Prostate gland (tissue), 2 donors: ENCODE measurements at places on chromosomes 16 and 17.
A peak's percentile ranks its signal among the peaks of the same experiment; 100 is the strongest.

DNA sequence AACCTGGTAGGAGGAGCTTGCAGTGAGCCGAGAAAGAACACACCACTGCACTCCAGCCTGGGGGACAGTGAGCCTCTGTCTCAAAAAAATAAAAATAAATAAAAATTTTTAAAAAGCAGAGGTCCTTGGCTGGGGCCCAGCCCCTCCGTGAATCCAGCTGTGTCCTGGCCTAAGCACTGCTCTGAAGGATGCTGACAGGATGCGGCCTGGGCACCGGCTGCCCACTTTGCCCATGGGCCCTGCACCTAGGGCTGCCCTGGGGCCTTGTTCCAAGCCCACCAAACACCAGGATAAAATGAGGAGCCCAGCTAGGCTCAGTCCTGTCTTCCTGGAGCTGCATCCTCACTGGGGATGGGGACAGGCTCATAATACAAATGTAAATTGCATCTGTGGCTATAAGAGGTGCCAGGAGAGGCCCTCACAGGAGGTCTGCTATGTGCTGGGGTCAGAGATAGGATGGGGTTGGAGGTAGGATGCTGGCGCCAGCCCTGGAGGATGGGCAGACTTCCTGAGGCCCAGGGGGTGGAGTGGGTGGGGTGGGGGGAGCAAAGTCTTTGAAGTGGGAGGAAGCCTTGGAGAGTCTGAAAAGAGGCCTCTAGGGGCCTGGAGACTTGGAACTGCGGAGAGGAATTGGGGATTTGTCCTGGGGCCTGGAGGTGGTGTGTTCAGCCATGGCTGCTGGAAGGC lies 6.2 kb downstream of the C16orf89 start:
- no peak for DNase-seq

GRCh38 chr16:57082664-57083063 lies 9.7 kb upstream of the CPNE2 start:
- no peak for DNase-seq

GRCh38 chr17:75228305-75228704 lies 22.8 kb downstream of the NUP85 start:
- peak; percentile 46 for DNase-seq

DNA sequence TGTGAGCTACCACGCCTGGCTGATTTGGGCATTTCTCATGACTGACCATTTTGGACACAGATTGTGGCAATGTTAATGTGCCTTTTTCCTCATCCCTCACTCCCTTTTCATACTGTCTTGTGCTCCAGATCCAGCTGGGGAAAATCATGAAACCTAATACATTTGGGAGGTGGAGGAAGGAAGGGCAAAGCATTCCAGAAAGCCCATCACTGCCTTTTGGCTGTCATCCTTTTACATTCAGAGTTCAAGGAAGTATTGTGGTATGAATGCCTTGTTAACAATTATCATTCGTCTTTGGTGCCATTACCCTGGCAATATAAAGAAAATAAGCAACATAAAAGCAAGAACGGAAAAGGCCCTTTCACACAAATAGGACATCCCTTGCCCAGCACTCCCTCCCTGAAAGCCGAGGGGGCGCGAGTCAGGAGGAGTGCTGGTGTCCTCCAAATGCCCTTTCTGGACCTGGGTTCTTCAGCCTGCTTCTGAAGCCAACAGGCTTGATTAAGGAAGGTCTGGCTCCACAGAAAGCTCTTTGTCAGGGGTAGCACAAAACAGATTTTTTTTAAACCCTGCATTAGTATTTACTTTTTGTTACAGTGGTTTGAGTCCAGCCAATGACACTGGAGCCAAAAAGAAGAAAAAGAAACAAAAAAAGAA lies 20.1 kb downstream of the NMT1 start:
- no peak for DNase-seq

DNA sequence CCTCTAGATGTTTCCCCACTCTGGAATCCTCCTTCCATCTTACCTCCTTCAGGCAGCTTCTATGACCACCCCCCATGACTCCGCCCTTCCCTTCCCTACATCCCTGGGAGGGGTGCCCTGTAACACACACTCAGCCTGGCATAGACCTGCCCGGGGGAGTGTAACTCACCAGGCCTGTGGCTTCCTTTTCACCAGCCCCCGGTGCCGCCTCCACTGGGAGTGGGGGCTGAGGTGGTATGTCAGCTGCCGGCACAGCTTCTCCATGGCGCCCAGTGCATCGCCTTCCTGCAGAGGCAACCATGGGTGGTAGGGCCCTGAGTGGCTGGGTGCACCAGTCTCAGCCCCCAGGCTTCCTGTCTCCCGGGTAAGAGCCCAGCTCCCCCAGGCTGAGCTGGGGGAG lies 32.3 kb downstream of the TRPV2 start:
- DNase-seq: no peak

DNA sequence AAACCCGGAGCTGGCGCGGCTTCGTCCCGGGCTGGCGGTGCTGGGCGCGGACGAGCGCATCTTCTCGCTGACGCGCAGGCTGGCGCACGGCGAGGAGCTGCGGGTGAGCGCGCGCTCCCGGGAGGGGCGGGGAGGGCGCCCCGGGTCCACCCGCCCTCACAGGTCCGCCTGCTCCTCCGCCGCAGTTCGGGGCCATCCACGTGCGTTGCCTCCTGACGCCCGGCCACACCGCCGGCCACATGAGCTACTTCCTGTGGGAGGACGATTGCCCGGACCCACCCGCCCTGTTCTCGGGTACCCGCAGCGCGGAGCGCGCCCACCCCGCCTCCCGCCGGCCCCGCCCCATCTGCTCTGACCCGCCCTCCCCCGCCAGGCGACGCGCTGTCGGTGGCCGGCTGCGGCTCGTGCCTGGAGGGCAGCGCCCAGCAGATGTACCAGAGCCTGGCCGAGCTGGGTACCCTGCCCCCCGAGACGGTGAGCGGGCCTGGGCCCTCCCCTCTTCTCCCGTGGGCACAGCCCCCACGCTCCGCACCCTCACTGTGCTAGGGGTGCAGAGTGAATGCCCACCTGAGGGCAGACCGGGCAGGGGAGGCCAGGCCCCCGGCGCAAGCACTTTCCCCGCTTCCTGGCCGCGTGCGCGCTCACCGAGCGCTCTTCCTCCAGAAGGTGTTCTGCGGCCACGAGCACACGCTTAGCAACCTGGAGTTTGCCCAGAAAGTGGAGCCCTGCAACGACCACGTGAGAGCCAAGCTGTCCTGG lies 1.4 kb downstream of the HAGHL start:
- peak; percentile 50 for DNase-seq

DNA sequence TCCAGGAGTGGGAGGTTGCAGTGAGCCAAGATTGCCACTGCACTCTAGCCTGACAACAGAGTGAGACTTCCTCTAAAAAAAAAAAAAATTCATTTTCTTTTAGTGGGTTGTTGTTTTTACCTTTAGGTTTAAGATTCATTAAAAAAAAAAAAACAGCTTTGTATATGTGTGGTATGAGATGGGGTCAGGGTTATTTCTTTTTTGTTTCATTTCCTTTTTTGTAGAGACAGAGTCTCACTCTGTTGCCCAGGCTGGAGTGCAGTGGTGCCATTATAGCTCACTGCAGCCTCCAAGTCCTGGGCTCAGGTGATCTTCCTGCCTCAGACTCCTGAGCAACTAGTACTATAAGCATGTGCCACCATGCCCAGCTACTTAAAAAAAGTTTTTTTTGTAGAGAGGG lies 47.0 kb downstream of the BCAS3 start:
- DNase-seq: no peak

DNA sequence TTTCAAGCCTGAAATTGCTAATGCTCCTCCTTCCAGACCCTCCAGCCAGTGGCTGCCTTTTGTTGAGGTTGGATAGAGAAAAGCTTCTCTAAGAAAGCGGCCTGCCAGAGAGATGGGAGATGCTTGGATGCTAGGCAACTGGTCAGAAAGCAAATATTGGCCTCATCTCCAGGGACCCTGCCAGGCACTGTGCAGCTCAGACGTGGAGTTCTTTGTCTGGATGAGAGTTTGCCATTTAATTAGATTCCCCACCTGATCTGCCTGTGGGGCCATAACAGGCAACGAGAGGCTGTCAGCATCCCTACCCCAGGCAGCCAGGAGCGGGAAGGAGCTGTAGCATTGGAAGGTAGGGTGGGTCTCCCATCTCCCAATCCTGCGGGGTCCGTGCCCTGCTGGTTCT lies 52.7 kb downstream of the ASIC2 start:
- DNase-seq: no peak

DNA sequence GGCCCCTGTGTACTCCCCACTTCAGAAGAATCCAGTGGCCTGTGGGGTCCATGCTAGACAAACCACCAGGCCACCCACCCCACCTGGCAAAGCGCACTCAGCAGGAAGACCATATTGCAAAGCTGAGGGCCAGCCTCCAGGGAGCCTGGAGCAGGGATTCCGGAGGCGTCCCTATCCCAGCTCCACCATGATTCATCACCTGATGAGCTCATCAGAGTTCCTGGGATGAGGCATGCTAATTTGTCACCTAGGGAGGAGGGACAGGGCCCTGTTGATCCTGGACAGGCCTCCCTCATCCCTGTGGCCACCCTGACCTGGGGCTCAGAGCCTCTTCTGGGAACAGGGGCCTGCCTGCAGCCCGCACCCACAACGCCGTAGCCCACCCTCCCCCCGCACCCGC lies 131.6 kb upstream of the PLCG2 start:
- no peak for DNase-seq

DNA sequence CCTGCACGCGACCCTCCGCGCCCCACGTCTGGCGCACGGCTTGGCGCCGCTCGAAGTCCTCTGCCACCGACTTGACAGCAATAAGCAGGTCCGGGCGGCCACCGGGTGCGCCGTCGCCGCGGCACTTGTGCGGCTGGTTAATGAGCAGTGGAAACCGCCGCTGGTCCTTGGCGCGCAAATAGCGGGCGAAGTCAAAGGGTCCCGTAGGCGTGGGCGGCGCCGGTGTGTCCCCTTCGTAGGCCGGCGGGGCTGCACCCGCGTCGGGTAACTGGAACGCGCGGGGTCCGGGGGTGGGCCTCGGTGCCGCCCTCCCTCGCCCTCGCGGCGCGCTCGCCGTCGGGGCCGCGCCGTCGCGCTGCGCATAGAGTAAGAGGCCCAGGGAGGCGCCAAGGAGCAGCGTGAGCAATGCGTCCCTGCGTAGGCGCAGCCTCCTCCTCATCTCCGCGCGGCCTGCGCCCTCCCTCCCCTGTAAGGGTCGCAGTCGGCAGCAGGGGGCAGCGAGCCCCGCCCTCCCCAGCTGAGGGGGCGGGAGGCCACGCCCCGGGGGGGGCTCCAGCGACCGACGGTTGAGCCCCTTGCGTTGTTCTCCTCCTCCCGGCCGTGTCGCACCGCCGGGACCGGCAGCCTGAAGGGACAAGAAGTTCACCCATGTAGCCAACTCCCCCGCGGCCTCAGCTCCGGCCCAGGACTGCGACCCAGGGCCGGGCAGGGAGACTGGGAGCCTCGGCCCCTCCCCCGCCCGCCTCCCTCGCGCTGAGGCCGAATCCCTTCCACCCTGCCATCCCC lies 558 bp downstream of the B3GNT9 start:
- no peak for DNase-seq

DNA sequence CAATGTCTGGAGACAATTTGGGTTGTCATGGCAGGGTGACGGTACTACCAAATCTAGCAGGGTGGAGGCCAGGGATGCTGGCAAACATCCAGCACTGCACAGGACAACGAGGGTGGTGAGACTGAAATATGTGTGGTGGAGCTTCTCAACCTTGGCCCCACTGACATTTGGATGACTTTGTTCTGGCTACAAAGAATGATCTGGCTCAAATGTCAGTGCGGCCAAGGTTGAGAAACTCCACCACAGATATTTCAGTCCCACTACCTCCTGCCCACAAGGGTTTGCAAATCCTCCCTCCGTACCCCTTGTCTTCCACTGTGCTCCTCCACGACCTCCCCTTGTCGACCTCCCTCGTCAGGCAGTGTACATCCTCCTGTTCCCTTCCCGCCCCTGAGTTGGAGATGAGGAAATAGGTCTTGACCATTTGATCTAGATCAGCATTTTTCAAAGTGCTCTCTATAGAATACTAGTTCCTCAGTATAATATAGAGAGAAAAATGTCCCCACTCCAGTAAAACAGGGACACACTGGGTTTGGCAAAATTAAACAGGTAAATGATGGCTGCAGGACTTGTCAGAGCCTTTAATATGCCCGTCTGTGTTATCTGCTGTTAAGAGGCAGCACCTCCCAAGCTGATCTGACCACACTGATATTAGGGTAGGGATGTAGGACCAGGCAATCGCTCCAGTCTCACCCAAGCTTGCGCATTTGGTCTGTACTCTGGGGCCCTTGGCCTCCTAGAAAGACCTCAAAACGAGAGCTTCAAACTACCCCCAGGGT lies 6.8 kb downstream of the OSGIN1 start:
- no peak for DNase-seq

DNA sequence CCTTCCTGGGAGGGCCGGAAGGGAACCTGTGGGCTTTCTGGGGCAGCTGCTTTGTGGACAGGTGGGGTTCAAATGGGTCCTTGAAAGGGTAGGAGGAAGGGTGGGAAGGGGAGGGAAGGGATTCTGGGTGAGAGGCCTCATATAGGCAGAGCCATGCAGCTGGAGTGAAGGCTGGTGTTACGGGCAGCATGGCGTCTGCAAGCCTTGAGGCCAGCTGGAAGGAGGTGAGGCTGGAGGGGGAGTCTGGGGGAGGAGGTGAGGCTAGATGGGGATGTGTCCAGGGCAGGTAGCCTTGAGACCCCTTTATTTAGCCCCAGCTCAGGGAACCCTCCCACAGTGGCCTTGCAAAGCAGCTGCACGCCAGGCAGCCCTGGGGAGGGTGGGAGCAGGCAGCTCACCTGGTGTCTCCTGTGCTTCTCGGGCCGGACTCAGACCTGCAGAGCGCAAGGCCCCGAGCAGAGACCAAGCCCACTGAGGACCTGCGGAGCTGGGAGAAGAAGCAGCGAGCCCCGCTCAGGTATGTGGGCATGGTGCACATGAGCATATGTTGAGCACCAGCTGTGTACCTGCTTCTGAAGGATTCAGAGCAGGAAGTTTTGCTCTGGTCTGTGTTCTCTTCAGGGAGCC lies 50.6 kb downstream of the SNX20 start:
- DNase-seq: no peak

DNA sequence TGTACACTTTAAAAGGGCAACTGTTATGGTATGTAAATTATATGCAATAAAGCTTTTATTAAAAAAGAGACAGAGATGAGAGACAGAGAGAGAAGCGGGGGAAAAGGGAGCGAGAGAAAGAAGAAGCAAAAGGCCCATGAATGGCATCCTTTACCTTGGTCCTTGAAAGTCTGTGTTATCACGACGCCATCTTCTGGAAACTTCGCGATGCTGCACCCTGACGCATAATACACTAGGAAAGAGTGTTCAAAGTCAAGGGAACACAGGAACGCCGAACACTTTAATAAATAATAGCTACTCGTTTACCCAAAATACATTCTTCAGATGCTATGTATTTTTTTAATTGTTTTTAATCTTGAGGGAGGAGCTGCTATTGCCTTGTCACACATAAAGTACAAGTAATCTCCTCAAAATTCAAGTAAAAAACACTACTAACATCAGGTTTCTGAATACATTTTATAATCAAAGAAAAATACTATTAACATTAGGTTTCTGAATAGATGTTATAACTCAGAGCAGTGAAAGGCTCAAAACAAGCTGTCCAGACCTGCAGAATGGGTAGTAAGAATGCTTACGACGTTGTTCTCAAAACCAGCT lies 23.0 kb upstream of the SLC38A8 start:
- peak; percentile 47 for DNase-seq

DNA sequence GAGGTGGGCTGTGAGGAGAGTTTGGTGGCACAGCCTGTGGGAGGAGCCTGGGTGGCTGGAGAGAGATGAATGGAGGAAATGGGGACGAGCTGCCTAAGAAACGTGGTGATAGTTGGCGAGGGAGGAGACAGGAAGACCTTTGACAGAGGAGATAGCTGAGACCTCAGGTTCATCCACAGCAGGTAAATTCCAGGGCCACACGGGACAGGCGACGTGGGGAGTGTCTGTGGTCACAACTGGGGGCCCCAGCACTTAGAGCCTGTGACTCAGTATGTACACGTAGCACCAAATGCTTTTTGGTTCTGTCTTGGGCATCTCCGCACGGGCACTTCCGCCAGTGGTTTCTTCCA lies 7.7 kb downstream of the MINK1 start:
- no peak for DNase-seq
